ENCODE measurements at places on chromosomes 16 and 17. TPM values are rescaled to one million over a fixed set of nuclear protein-coding genes. Genes with fewer than 3 reads are reported as not detected.

MYL4 gene
- total RNA-seq, result not detected

TMEM204 gene
- total RNA-seq, result 3.5 TPM

KCNJ2 gene
- total RNA-seq, result 2.3 TPM

CACNG1 gene
- total RNA-seq, result not detected

ERN1 gene
- total RNA-seq, result 35.1 TPM

CSH2 gene
- total RNA-seq, result not detected

- H3K27ac ChIP-seq, result no peak overlapping the region
- no peak overlapping the region for H3K4me3 ChIP-seq
- H3K4me1 ChIP-seq, result no peaks in the 10 kb centered on the region
- peaks cover 52% of the 10 kb centered on the region for H3K36me3 ChIP-seq
- no peaks in the 10 kb centered on the region for H3K27me3 ChIP-seq
- no peak for DNase-seq
Measured at GRCh38 chr16:56477096-56477878, 25.9 kb downstream of the OGFOD1 start.

DNA sequence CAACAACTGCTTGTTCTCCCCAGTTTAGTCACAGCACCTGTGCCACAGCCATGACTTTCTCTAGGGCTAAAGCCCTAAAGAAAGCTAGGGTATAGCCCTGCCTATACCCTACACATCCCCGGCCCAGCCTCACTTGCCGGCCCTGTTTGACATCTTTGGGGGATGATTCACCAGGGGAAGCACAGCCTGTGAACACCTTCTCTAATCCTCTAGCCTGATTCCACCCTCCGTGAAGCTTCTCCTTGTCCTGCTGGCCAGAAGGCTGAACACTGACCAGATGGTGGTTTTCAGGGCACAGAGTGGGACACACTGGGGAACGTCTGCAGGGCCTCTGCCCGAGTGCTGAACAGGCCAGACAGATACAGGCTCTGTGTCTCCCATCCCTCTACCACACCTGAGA is 6.0 kb downstream of the CLEC16A start:
- no peak overlapping the region for H3K27ac ChIP-seq
- peaks cover 39% of the 10 kb centered on the region for H3K4me1 ChIP-seq
- DNase-seq, result no peak
- H3K36me3 ChIP-seq, result no peaks in the 10 kb centered on the region
- no peaks in the 10 kb centered on the region for H3K27me3 ChIP-seq

- DNase-seq, result no peak
- H3K4me1 ChIP-seq, result no peaks in the 10 kb centered on the region
- H3K27me3 ChIP-seq, result no peaks in the 10 kb centered on the region
Measured at GRCh38 chr17:80497726-80498241, 21.4 kb upstream of the NPTX1 start.

GRCh38 chr17:18259621-18260331 is 686 bp upstream of the MIEF2 start:
- H3K27ac ChIP-seq, result peak overlapping the region; percentile 85
- H3K4me3 ChIP-seq, result peak overlapping the region; percentile 9
- no peak for DNase-seq
- H3K4me1 ChIP-seq, result peaks cover 28% of the 10 kb centered on the region

DNA sequence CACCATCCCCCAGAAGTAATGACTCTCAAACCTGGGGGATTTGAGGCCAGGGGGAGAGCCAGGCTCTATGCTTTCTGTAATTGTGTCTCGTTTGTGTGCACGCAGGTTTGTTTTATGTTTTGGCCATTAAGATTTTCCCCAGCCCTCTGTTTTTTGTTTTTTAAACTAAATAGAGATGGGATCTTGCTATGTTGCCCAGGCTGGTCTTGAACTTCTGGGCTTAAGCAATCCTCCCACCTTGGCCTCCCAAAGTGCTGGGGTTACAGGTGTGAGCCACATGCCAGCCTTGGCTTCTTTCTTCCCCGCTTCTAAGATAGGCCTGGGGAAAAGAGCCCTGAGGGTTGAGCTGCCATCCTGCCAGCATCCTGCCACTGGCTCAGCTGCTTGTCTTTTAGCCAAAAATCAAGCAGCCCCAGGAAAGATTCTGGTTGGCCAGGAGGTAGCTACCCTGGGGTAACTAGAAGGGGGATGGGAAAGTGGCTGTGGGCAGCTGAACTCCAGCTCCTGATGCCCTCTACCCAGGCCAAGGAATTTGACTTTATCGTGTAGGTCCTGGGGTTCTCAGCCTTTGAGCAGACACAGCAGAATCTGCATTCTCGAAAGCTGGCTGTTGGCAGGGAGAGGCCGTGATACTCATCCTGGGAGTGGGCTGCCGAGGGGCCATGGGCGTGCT is 18.4 kb downstream of the KDM8 start:
- peak overlapping the region; percentile 91 for H3K27ac ChIP-seq
- no peaks in the 10 kb centered on the region for H3K27me3 ChIP-seq
- no peak for DNase-seq
- H3K4me1 ChIP-seq, result peaks cover 55% of the 10 kb centered on the region
- no peak overlapping the region for H3K4me3 ChIP-seq

DNA sequence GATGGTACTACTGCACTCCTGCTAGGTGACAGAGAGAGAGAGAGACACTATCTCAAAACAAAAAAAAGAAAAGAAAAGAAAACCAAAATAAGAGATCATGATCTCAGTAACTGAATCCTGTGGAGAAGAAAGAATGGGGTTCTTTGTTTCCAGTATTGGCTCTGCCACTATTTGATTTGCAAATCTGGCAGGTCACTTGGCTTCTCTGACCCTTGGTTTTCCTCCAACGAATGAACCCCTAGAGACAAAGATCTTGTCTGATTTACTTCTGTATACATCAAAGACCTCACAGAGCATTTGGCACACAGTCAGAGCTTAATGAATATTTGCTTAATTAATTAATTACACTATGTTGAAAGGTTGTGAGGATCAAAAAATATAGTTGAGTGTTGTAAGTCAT is 47.9 kb upstream of the NLK start:
- no peak overlapping the region for H3K4me3 ChIP-seq
- DNase-seq, result no peak
- no peak overlapping the region for H3K27ac ChIP-seq
- no peaks in the 10 kb centered on the region for H3K36me3 ChIP-seq
- H3K27me3 ChIP-seq, result no peaks in the 10 kb centered on the region

GRCh38 chr17:80363518-80364090 is 51.4 kb upstream of the ENDOV start:
- no peak for DNase-seq
- H3K36me3 ChIP-seq, result peaks cover 19% of the 10 kb centered on the region
- H3K4me3 ChIP-seq, result no peak overlapping the region
- no peaks in the 10 kb centered on the region for H3K27me3 ChIP-seq
- peak overlapping the region; percentile 16 for H3K27ac ChIP-seq

GRCh38 chr17:37713028-37713431 is 31.8 kb downstream of the HNF1B start:
- H3K27me3 ChIP-seq, result no peaks in the 10 kb centered on the region
- H3K4me3 ChIP-seq, result no peak overlapping the region

DNA sequence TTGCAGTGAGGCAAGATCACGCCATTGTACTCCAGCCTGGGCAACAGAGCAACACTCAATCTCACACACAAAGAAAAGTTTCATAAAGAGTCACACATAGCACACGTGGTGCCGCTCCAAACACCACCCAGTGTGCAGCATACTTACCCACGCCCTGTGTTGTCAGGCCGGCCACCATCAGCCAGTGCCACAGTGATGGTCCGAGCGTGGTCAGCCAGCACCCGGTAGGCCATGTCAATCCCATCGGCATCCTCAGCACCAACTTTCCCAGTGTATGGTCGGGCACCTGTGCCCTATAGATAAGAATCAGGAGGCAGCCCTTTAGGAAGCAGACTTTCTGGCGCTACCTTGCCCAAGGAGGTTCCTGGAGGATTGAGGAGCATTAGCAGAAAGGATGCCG is 17.7 kb upstream of the EXOSC6 start:
- H3K27ac ChIP-seq, result no peak overlapping the region
- peaks cover 73% of the 10 kb centered on the region for H3K36me3 ChIP-seq
- H3K27me3 ChIP-seq, result no peaks in the 10 kb centered on the region
- H3K4me3 ChIP-seq, result no peak overlapping the region

DNA sequence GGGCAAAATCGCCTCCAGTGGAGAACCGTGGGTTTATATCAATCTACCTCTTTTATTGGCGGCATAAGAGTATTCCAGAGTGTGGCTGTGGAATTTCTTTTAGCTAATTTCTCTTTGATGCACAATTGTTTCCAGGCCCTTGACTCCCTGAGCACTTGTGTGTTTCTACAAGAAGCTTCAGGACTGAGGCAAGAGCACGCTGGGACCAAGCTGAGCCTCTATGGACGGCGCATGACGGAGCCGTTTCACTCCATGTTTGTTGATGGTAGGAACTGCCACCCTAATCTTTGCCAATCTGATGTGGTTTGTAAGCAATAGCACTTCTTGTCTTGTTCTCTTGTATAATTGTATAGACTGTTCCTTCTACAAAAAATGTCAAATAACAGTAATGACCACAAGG is 11.2 kb upstream of the ANKRD40CL start:
- no peak for DNase-seq
- no peaks in the 10 kb centered on the region for H3K27me3 ChIP-seq
- H3K4me3 ChIP-seq, result no peak overlapping the region
- no peaks in the 10 kb centered on the region for H3K4me1 ChIP-seq
- no peak overlapping the region for H3K27ac ChIP-seq

- H3K27me3 ChIP-seq, result no peaks in the 10 kb centered on the region
- DNase-seq, result no peak
- H3K27ac ChIP-seq, result peak overlapping the region; percentile 31
- H3K36me3 ChIP-seq, result no peaks in the 10 kb centered on the region
- no peaks in the 10 kb centered on the region for H3K4me1 ChIP-seq
- H3K4me3 ChIP-seq, result no peak overlapping the region
Measured at GRCh38 chr16:69286941-69287713, 24.0 kb upstream of the VPS4A start.

GRCh38 chr17:40317345-40317873 is 8.4 kb downstream of the RARA start:
- peak overlapping the region; percentile 94 for H3K27ac ChIP-seq

DNA sequence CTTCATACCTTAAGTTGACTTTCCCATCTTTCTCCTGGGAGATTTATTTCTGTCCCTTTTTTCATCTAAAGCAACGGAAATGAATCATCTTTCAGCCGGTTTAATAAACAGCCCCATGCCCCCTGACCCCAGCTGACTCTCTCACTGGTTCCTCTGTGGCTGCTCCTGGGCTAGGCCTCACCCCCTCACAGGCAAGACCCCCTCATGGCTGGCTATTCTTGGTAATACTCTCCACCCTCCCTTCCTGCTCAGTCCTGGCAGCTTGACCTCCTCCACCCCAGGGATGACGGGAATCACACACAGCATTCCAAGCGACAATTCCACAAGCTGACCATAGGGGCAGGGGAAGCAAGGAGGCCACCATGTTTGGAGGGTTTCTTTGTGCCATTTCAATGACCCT is 1.5 kb upstream of the ADAP2 start:
- no peak overlapping the region for H3K27ac ChIP-seq
- no peak for DNase-seq
- no peak overlapping the region for H3K4me3 ChIP-seq
- no peaks in the 10 kb centered on the region for H3K36me3 ChIP-seq
- H3K4me1 ChIP-seq, result peaks cover 5% of the 10 kb centered on the region

DNA sequence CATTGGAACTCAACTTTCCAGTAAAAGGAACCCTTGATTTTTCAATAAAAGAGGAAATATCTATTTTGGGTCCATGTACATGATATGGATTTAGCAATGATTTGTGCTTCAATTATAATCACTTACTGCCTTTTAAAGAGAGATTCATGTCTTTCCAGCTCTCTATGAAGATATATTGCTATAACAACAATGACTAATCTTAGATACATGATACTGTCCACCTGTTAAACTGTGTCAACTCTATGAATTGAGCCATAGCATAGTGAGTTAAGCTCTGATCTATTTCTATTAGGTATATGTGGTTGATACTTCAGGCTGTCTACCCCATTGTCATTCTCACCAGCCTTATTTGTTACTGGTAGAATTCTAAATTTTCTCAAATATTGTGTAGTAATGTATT is 15.0 kb upstream of the MPHOSPH6 start:
- H3K4me1 ChIP-seq, result no peaks in the 10 kb centered on the region
- no peak for DNase-seq
- no peaks in the 10 kb centered on the region for H3K27me3 ChIP-seq
- H3K36me3 ChIP-seq, result no peaks in the 10 kb centered on the region

GRCh38 chr17:12680407-12680897 is 14.8 kb downstream of the MYOCD start:
- no peak overlapping the region for H3K27ac ChIP-seq
- no peaks in the 10 kb centered on the region for H3K36me3 ChIP-seq
- H3K4me1 ChIP-seq, result no peaks in the 10 kb centered on the region

- no peak for DNase-seq
- peaks cover 3% of the 10 kb centered on the region for H3K36me3 ChIP-seq
- peaks cover 1% of the 10 kb centered on the region for H3K4me1 ChIP-seq
- no peak overlapping the region for H3K4me3 ChIP-seq
Measured at GRCh38 chr17:35368081-35368830, 5.2 kb downstream of the SLFN11 start.

DNA sequence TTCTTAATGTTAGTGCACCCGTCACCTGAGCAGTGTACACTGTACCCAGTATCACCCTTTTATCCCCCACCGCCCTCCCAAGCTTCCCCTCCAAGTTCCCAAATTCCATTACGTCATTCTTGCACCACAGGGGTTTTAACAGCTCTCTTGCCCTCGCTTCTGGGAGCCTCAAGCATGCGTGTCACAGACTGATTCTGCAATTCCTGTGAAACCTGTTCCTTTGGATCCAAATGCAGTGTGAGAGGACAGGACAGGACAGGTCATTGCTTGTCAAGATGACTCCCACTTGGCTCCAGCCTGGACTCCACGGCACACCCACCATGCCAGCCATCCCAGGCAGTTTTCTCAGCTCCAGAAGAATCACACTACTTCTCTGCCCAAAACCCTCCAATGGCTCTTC is 44.1 kb downstream of the CYB5D2 start:
- H3K36me3 ChIP-seq, result peaks cover 36% of the 10 kb centered on the region
- no peak overlapping the region for H3K27ac ChIP-seq
- DNase-seq, result no peak
- H3K4me3 ChIP-seq, result no peak overlapping the region
- no peaks in the 10 kb centered on the region for H3K27me3 ChIP-seq

DNA sequence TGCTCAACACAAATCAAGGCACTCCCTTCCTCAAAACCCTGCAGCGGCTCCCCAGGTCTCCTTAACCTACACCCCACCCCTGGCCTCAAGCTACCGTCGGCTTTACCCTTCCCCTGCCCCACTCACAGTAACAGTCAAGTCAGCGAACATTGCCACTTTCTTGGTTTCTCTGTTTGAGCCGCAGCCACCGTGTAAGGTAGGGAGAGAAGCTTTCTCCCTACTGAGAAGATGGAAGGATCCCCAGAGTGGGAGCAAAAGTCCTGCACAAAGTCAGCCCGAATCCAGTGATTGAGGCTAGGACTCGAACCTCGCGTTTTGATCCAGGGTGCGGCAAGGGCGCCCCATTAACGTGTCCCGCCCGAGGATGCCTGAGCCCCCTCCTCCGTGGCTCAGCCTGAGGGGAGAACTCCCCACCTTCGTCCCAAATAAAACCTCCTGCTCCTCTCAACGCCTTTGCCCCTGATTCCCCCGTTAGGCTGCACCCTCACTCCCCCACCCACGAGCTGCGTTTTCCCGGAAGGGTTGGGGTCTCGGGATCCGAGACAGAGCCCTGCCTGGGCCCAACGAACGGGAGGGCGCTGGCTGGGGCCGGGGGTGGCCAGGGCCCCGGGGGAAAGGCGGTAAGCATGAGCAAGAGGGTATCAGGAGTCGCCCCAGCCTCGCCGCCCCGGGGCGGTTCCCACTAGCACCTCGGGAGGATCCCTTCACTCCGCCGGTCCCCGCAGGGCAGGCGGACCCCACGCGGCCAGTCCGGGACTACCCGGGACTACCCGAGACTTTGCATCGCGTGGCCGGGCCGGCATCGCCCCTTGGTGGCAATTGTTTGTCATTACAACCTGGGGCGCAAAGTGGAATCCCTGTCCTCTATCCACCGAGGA is 9.9 kb upstream of the NAGS start:
- peaks cover 10% of the 10 kb centered on the region for H3K4me1 ChIP-seq
- H3K36me3 ChIP-seq, result no peaks in the 10 kb centered on the region
- H3K27ac ChIP-seq, result no peak overlapping the region
- peak; percentile 63 for DNase-seq
